ENCODE measurements at places on chromosomes 7 and 10. TPM values are rescaled to one million over a fixed set of nuclear protein-coding genes. Genes with fewer than 3 reads are reported as not detected.

- H3K4me1 ChIP-seq, result no peaks in the 10 kb centered on the region
- DNase-seq, result no peak
- no peak overlapping the region for H3K27ac ChIP-seq
- no peaks in the 10 kb centered on the region for H3K27me3 ChIP-seq
- no peaks in the 10 kb centered on the region for H3K36me3 ChIP-seq
- no peak overlapping the region for H3K4me3 ChIP-seq
These were observed 131.9 kb upstream of the PCGF5 start for GRCh38 chr10:91088300-91089140.

- H3K4me3 ChIP-seq, result no peak overlapping the region
- H3K36me3 ChIP-seq, result no peaks in the 10 kb centered on the region
- DNase-seq, result no peak
- H3K27me3 ChIP-seq, result no peaks in the 10 kb centered on the region
These were observed 69.8 kb upstream of the PRKCQ start for GRCh38 chr10:6649903-6650302.

The SPDYE17 gene
- not detected for total RNA-seq

DNA sequence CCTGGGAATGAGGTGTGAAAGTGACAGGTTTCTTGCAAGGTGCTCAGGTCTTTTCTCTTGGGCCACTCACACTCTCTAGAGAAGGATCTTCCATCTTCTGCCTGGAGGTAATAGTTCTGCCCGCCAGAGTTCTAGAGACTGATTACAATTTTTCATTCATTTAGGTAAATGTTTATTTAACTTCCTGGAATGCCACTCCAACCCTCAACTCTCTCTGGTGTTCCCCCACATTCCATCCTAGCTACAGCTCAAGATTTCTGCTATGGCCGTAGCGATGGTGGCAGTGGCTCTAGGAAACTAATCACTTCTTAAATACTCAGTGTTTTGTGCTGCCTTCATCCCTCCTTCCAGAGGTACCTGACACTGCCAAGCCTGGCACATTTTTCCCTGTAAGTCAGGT lies 174.6 kb downstream of the WDR11 start:
- H3K4me3 ChIP-seq, result no peak overlapping the region
- no peak overlapping the region for H3K27ac ChIP-seq
- no peaks in the 10 kb centered on the region for H3K4me1 ChIP-seq

DNA sequence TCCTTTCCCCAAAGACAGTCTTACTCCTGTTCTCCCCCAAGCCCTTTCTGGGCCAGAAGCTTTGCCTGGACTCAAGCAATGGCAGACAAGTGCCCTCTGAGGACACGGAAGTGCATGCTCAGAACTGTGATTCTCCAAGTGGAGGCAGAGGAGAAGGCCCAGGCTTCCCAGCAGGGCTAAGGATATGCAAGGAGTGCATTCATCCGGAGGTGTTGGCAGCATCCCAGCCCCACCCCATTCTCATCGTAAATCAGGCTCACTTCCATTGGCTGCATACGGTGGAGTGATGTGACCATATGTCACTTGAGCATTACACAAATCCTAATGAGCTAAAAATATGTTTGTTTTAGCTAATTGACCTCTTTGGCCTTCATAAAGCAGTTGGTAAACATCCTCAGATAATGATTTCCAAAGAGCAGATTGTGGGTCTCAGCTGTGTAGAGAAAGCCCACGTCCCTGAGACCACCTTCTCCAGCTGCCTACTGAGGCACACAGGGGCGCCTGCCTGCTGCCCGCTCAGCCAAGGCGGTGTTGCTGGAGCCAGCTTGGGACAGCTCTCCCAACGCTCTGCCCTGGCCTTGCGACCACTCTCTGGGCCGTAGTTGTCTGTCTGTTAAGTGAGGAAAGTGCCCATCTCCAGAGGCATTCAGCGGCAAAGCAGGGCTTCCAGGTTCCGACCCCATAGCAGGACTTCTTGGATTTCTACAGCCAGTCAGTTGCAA lies 1.4 kb upstream of the RBP3 start:
- H3K36me3 ChIP-seq, result no peaks in the 10 kb centered on the region
- no peak overlapping the region for H3K4me3 ChIP-seq
- H3K27ac ChIP-seq, result no peak overlapping the region
- DNase-seq, result no peak

The CHCHD2 gene
- 252 TPM for total RNA-seq

DNA sequence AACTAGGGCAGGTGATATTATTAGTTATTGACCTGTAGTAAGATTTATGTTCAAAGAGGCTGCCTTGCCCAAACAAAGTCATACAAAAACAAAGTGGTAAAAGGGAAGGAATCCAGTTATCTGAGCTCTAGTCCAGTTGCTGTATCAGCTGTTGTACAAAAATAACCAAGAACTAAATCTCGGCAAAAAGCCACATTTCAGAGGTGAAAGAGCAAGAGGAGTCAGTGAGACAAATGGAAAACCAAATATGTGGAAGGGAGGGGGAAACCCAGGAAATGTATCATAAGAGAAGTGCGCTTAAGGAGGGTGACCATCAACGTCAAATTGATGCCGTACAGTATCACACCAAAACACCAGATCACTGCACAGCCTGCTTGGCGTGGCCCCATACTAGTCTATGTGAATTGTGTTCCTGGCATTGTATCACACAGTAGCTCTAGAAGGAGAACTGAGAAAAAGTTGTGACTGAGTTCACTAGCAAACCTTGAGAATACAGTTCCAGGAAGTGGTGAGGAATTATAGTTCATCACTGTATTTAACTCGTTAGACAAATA lies 6.4 kb downstream of the AGBL3 start:
- peak; percentile 10 for DNase-seq
- H3K27me3 ChIP-seq, result no peaks in the 10 kb centered on the region
- H3K27ac ChIP-seq, result no peak overlapping the region
- H3K36me3 ChIP-seq, result peaks cover 12% of the 10 kb centered on the region
